ENCODE measurements at places on chromosomes 5 and 9.
A peak's percentile ranks its signal among the peaks of the same experiment; 100 is the strongest.

- no peak for DNase-seq
Observed at GRCh38 chr5:167030500-167031120, 1260.8 kb upstream of the WWC1 start.

DNA sequence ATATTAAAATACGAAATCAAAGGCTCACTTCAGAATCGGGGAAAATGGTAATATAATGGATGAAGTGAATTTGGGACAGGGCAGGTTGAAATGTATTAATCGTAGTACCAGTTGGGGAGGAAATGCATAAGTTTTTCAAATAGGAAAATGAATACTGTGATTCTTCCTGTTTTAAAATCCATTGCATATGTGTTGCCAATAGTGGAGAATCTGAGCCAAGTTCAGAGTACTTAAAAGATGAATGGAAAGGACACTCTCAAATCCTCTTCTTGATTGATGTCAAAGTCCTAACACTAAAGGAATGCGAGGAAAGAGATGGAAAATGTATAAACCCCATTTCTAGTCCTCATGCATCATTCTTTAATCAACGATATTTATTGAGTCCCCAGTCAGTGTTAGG lies 160.9 kb upstream of the CCNG1 start:
- no peak for DNase-seq

DNA sequence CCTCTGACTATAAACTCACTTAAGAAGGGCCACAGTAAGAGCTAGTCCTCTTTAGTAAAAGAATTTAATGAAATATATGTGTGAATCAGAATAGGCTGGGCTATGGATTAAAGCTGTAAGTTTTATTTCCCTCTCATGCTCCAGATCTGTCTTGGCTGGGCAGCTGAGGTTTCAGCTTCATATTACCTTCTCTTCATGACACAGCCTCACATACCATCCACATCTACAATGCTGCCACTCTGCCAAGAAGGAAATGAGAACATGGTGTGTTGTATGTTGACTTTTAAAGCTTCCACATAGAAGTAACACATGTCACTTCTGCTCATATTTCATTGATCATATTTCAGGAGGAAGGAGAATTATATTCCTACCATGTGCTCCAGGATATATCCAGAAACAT lies 776.0 kb upstream of the ACO1 start:
- DNase-seq, result no peak

DNA sequence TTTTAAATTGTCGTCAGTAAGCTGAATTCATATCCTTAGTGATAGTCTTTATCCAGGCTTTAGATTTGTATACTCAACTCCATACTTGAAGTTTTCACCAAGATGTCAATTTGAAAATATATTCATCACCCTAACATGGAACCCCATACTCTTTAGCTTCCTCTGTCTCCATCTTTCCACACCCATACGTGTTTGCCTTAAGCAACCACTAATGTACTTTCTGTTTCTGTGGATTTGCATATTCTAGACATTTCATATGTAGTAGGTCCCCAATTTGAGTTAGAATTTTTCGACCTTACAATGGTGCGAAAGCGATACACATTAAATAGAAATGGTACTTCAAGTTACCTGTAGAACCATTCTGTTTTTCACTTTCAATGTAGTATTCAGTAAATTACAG lies 65.2 kb downstream of the NSD1 start:
- DNase-seq, result no peak

DNA sequence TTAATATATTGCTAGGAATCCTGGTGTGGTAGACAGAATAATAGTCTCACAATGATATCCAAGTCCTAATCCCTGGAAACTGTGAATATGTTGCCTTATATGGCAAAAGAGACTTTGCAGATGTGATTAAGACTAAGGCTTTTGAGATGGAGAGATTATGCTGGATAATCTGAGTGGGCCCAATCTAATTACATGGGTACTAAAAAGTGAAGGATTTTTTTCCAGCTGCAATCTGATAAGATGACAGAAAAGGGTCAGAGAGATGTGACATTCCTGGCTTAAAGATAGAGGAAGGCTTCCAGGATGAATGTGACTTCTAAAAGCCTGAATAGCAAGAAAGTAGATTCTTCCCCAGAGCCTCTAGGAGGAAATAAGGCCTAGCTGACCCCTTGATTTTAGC lies 80.7 kb upstream of the MPDZ start:
- no peak for DNase-seq

DNA sequence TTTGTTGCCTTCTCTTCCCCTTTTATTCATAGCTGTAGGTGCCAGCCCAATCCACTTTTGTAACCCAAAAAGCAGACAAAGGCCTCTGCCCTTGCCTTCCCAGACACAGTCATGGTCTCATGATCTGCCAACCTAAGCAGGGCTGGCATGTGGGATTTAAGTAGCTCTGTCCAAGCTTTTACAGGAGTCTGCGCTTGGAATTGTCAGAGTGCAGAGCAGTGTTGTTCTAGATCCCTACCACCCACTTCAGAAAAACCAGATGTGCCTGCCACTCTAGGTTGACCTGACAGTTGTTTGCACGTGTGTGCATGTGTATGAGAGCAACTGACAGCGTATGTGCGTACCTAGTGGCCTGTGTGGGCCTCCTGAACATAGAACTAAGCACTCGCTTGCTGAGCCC lies 87.8 kb upstream of the SPRY4 start:
- no peak for DNase-seq

GRCh38 chr5:142915813-142916424 lies 145.7 kb downstream of the ARHGAP26 start:
- peak; percentile 4 for DNase-seq

DNA sequence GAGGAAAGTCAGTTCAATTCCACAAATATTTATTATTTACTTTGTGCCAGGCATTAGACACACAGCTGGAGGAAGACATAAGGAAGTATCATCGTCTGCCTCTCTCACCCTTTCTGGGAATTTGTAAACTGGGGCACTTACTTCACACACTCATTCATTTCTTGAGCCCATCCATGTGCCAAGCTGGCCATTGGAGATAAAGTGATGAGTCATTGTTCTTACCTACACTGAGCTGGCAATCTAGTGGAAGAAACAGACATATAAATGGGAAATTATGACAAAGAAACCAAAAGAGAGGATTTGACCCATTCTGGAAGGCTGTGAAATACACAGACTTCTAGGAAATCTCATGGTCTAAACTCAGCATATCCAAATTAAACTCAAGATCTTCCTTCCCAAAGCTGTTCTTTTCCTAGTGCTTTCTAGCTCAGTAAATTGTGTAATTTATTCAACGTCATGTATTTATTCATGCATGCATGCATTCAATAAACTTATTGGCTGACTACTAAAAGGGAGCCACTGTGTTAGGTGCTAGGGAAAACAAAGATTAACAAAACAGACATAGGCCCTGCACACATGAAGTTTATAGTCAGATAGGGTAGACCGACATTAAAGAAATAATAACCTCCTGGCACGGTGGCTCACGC lies 65.3 kb downstream of the SH3RF2 start:
- no peak for DNase-seq

DNA sequence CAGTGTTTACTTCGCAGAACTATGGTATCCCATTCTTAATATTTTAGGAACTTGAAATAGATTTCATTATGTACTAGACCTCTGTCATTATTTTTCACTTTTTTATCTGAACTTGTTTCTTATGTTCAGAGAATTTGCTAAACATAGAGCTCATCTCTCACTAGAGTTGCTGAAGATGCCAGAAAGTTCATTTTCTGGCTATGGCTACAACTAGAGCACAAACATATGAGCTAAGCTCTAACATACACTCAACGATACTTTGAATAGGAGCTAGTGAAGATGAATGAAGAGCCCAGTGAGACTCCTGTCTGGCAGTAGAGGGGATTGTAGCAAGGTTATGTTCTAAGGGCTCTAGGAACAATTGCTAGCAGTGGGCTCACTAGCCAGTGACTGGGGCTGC lies 582.2 kb downstream of the KIF4B start:
- DNase-seq, result no peak

DNA sequence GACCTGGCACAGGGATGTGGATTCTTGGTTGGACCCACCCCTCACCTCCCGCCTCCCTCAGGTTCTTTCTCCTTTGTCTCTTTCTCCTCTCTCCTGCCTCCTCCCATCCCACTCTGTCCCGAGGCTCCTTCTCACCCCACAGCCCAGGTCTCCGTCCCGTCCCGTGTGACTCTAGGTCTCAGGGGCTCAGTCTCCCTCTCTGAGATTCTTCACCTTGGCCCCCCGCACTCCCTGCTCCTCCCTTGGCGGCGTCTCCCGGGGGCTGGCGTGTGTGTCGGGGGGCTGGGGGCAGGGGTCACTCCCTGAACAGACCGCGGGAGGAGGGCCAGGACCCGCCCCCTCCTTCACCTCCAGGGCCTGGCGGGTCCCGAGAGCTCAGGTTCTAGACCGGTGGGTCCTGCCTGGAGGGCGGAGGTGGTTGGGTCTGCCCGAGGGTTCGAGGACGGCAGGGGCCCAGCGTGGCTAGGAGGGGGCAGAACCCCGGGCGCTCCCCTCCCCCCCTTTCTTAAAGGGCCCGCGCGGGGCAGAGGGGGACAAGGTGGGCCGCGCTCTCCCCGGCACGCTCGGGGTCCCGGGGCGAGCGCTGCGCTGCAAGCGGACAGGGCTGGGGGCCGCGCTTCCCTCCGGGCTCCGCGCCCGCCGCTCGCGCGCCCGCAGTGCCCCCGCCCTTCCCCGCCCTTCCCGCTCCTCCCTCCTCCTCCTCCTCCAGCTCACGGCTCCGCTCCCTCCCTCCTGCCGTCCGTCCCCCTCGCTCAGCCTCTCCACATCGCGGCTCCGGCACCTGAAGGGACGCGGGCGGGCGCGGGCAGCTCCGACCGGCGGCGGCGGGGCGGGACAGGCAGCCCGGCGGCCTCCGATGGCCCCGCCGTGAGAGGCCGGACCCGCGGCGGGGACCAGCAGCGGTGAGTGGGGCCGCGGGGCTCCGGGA lies at the start of gene PSD2:
Gene PSD2, plus strand, starts transcription at position 735 of the 928 bp plus-strand sequence. CDS start 13,633 bp downstream, outside the sequence.
- DNase-seq, result peak; percentile 5

DNA sequence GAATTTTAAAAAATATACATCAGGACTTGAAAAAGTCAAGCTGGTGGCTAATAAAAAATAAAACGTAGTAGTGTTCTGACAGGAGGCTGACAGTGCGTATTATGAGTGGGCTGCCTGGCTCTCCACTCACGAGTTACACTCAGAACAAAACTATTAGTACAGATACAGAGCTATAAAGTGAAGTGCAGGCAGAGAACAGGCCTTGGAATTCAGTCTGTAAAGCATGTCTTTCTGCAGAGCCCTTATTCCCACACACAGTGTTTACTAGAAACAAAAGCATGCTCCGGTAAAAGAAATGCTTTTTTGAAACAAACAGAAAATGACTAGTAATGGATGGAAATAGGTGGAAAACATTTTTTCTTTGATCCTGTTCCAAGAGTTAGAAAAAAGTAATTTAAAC lies 334.7 kb downstream of the DIRAS2 start:
- DNase-seq, result no peak

GRCh38 chr5:9728261-9728660 lies 98.1 kb upstream of the TAS2R1 start:
- no peak for DNase-seq

DNA sequence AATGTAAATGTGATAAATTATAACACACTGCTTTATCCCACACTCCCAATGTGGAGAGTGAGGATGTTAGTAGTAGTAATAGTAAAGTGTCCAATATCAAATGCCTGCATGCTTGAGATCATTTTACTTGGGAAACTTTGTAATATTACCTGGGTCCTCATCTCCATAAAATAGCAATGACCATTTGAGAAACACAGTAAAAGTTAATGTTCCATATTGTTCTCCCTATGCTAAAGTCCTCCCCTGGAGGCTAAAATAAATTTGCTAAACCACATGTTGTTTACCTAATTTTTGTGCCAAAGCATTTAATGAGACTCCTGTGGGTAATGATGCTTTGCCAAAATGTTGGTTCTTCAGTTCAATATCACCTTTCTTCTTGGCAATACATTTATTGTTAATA lies 291.2 kb downstream of the CDH10 start:
- DNase-seq, result no peak

GRCh38 chr5:1743769-1744085 lies 55.9 kb downstream of the MRPL36 start:
- no peak for DNase-seq

DNA sequence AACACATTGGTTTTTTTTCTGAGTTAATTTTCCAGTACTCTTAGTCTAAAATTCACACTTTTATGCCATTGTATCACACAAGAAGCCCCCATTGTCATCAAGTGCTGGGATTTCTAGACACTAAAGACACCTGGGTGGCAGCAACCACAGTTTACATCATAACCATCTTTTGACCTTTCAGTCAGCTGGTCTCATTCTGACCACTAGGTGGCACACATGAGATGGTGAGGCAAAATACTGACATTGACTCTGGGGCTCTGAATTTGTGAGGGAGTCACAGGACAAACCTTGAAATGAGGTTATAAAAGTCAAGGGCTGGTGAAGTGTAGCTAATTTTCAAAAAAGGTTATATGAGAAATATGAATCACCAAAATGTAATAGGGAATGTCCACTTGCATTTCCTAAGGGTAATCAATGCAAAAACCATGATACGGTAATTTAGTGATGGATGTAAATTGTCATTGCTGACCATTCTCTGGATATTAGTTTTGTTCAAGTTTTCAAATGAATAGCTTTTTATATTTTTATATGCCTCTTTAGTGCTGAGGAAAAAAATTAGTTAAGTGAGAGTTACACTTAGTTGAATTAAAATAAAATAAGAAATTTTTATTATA lies 229.4 kb downstream of the DMAC1 start:
- DNase-seq, result peak; percentile 67

DNA sequence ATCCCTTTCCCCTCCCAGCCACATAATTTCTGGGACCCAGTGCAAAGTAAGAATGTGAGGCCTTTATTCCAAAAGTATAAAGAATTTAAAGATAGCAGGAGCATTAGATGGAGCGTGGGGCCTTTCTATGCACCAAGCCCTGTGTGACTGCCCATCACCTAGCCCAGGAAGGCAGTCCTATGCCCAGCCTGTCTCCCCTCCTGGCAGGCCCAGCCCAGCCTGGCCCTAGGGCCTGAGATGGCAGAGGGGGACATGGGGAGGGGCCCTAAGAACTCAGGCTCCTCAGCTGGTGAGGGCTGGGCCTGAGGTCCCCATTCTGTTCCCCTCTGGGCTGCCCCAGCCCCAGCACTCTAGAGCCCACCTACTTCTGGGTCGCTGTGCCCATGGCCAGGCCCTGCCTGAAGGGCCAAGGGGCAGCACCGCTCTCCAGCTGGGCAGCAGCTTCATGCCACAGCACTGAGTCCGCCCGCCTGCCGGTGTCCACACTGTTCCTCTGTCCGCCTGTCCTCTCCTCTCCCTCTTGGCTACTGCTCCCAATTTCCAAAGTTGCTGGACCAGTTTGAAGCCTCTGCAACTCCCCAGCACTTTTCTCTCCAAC lies 995 bp upstream of the SLC23A1 start:
- no peak for DNase-seq

DNA sequence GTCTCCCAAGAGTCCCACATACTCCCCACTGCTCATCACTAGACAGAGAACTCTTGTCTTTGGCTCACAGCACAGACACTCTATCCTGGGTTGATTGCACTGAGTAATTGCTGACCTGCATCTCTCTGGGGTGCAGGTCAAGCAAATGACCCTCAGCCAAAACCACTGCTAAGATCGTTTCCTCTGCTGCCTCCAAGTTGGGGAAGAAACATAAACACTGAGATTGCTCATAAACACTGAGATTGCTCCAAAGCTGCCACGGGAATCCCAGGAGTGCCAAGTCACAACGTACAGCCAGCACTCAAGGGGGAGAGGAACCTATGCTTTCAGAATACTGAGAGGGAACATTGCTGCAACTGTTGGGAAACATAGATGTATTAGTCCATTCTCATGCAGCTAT lies 1402.1 kb upstream of the ACO1 start:
- no peak for DNase-seq
